ENCODE measurements at places on chromosomes 16 and 17. TPM values are rescaled to one million over a fixed set of nuclear protein-coding genes. Genes with fewer than 3 reads are reported as not detected.

GRCh38 chr17:49469831-49470810 is 25.0 kb upstream of the NGFR start:
- DNase-seq = no peak

DNA sequence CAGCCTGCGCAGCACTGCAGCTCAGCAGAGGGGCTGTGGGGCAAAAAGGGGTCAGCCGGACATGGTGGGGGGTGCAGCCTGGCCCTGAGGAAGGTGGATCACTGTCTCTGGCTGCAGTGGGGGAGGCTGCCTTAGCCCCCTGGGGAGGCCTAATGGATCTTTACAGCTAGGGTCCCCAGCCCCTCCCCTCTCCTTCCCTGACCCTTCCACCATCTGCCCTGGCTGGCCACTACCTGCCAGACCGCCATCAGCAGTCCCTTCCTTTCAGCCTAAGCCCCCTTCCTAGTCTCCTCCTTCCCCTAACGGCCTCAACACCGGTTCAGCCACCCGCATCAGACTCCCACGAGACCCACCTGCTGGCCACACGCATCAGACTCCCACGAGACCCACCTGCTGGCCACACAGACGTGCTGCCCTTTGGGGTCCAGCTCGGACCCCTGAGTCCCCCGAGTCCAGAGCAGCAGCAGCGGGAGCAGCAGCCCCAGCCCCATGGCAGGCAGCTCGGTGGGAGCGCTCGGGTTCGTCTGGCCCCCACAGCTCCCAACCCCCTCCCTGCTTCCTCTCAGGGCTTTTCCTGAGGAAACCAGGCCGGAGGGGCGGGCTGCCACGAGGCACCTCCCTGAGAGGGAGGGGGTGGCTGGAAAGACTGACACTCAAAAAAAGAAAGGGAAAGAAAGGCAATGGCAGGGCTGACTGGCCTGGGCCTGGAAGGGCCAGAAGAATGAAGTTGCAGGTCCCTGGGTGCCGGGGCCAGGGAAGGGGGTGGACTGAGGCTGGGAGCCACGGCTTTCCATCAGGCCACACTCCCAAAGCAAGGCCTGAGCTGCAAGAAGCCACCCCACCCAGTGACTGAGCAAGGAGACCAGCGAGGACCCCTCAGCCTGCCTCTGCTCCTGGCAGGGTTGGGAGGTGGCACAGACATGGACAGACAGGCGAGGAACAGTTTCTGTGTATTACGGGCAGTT is at the start of gene SCARF1:
Gene SCARF1, minus strand, starts transcription at position 526 of the 965 bp plus-strand sequence. Its CDS starts 35 bp downstream, at position 491.
- DNase-seq = no peak

DNA sequence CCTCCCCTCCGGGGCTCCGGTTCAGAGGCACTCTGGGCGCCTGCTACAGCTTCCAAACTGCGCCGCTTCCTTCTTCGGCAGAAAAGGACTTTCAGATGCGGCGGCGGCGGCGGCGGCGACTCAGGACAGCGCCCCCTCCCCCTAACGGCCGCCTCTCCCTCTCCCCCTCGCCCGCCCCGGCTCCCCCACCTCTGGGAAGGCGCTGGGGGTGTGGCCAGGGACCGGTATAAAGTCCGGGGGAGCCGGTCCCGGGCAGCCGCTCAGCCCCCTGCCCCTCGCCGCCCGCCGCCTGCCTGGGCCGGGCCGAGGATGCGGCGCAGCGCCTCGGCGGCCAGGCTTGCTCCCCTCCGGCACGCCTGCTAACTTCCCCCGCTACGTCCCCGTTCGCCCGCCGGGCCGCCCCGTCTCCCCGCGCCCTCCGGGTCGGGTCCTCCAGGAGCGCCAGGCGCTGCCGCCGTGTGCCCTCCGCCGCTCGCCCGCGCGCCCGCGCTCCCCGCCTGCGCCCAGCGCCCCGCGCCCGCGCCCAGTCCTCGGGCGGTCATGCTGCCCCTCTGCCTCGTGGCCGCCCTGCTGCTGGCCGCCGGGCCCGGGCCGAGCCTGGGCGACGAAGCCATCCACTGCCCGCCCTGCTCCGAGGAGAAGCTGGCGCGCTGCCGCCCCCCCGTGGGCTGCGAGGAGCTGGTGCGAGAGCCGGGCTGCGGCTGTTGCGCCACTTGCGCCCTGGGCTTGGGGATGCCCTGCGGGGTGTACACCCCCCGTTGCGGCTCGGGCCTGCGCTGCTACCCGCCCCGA is at the start of gene IGFBP4:
Gene IGFBP4, plus strand, starts transcription at position 255 of the 792 bp plus-strand sequence. Its CDS starts 286 bp downstream, at position 541.
- DNase-seq = peak; percentile 84

- peak; percentile 91 for DNase-seq
These were observed 661 bp upstream of the ALOXE3 start for GRCh38 chr17:8118769-8119580.

DNA sequence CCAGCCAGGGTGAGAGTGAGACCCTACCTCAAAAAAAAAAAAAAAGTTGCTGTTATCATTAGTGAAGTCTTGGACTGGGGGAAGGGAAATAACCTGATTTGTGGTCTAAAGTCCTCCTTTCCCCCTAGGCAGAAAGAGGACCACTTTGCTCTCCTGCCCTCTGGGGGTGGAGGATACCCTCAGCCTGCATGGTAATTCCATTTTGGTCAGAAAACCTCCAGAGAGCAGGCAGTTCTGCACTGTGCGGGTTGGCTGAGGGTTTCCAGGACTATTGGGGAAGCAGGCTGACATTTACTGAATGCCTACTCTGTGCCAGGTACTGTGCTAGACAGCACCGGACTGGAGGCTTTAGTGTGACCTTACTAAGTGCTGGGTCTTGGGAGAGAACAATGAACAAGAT is 2.6 kb downstream of the ADAP2 start:
- DNase-seq = no peak

- DNase-seq = no peak
These were observed 5.6 kb downstream of the NT5C start for GRCh38 chr17:75125984-75126383.

- no peak for DNase-seq
These were observed 56.9 kb downstream of the CYB5D2 start for GRCh38 chr17:4199818-4200402.

- no peak for DNase-seq
These were observed 28.9 kb downstream of the ZNRF1 start for GRCh38 chr16:75027520-75028300.

DNA sequence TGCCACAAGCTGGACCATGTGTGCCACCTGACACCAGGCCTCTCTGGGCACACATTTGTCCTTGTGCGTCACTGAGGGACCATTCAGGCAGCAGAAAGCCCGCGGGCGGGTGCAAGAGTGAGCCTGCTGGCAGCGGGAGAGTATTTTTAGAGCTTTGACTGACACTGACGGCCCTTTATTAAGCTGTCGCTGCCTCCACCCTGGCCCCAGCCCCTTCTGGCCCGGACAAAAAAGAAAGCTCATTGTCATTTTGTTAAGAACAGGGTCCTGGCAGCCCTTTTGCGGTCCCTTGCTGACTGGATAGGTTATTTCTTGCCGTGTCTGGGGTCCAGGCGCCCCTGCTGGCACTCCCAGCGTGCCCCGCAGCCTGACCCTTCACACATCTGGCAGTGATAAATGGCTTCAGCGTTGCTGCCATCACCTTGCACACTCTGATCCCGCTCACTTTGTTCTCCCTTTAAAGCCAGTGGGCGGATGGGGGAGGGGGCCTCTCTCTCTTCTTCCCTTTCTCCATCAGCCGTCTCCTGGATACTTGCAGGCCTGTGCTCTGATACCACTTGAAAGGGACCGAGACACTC is 78.4 kb upstream of the NKD1 start:
- DNase-seq = no peak

- DNase-seq = peak; percentile 51
These were observed 10.5 kb downstream of the DOK4 start for GRCh38 chr16:57475711-57476339.

DNA sequence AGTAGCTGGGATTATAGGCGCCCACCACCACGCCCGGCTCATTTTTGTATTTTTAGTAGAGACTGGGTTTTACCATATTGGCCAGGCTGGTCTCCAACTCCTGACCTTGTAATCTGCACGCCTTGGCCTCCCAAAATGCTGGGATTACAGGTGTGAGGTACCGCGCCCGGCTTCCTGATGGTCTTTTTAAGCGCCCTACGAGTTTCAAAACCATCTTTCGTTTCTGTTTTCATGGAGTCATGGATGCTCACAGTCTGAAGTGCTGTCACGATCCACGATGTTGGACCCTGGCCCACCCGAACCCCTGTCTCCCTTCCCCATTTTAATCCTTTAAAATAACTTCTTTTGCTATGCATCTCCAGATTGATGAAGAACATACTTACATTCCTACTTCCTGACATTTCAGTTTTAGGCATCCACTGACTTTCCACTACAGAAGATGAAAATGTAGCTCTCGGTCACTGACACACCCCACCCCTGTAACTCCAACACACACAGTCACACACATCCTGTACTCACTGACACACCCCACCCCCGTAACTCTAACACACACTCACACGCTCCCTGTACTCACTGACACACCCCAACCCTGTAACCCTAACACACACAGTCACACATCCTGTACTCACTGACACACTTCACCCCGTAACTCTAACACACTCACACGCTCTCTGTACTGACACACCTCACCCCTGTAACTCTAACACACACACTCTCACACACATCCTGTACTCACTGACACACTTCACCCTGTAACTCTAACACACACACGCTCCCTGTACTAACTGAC is 22.6 kb upstream of the WDR45B start:
- DNase-seq = no peak

DNA sequence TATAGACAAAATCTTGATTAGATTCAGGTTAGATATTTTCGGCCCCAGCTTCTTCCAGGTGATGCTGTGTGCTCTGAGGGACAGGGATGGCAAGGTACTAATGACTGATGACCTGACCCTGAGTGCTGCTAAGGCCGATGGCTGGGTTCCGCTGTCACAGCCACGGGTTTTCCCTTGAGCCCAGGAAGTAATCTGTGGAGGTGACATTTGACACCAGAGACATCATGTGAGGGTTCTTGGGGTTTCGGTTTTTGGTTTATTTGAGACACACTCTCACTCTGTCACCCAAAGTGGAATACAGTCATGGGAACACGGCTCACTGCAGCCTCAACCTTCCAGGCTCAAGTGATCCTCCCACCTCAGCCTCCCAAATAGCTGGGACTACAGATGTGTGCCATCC is 9.8 kb downstream of the OTOP3 start:
- no peak for DNase-seq

Gene CEP112
- 1.1 TPM for total RNA-seq

Gene TOX3
- 31.6 TPM for total RNA-seq

Gene NPIPB9
- 19.4 TPM for total RNA-seq

All from transverse colon (tissue), 4 donors.